ENCODE measurements at places on chromosomes 11 and 22. TPM values are rescaled to one million over a fixed set of nuclear protein-coding genes. Genes with fewer than 3 reads are reported as not detected.

The ACTN3 gene
- total RNA-seq = 0.13 TPM

The KCNK4 gene
- total RNA-seq = 1.1 TPM

The C11orf21 gene
- 0.31 TPM for total RNA-seq

The CTSW gene
- not detected for total RNA-seq

The ALG12 gene
- total RNA-seq = 23.4 TPM

The SMIM35 gene
- not detected for total RNA-seq

The GTSE1 gene
- 36.2 TPM for total RNA-seq

DNA sequence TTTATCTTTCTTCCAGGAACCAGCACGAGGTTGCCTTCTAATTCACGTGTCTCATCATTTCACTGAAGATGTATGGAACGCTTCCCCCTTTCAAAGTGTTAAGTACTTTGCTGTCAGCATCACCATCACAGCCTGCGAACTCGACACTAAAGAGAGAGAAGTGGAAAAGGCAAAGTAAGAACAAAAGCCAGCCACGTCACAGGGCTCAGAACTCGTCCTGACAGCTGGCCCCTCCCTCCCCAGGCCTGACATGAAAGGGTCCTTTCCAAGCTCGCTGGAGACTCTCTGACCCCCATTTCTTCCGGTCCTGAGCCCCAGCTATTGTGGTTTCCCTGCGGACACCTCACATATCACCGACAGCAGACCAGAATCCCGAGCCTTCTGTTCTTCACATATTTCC, 177.8 kb upstream of the NTM start:
- DNase-seq = no peak

DNA sequence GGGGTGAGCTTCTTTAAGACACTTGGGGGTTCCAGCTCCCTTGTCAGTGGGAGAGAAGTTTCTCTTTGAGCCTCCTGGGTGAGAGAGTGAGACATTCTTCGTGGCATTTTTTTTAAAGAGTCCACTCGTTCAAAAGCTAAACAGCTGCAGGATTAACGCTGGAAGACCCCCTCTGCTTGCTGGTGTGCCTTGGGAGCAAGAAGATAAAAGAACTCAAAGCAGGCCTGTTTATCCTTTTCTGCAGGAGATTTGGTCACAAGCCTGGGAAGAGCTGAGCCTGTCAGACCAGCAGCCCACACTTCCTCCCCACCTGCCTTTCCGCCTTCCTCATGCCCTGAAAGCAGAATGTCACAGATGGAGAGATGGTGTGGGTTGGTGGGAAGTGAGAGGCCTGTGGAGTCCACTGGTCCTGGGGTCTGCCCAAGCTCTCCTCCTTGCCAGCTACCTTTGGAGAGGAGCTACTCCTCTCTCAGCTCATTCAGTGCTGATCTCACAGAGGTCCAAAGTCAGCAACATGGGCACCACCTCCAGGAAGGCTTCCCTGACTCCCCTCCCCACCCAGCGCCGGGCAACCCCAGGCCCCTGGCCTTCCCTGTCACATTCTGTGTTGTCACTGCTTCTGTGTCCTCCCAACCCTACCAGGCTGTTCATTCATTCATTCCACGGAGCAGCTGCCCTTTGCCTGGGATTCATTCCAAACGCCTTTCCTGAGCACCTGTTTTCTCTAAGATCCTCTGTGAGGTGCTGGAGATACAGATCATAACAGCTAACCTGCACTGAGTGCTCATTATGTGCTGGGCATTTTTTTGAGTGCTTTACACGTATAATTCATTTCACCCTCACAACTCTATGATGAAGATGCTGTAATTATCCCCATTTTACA, 6.7 kb downstream of the GDPD5 start:
- DNase-seq = no peak

- no peak for DNase-seq
Measured at GRCh38 chr11:129978447-129978846, 24.2 kb downstream of the PRDM10 start.

DNA sequence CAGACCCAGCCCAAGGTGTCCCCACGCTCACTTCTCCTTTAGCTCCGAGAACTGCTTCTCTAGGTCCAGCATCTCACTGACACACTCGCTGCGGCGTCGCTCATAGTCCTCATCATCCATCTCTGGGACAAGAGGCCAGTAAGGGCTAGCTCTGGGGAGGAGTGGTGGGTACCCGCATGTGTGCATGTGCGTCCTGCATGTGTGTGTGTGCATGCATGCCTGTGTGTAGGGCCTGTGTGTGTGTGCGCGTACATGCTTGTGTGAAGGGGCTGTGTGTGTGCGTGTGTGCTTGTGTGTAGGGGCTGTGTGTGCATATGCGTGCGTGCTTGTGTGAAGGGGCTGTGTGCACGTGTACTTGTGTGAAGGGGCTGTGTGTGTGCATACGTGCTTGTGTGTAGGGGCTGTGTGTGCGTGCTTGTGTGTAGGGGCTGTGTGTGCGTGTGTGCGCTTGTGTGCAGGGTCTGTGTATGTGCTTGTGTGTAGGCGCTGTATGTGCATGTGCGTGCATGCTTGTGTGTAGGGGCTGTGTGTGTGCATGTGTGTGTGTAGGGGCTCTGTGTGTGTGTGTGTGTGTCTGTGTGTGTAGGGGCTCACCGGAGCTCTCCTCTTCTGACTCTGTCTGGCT, 3.3 kb downstream of the BRMS1 start:
- no peak for DNase-seq

DNA sequence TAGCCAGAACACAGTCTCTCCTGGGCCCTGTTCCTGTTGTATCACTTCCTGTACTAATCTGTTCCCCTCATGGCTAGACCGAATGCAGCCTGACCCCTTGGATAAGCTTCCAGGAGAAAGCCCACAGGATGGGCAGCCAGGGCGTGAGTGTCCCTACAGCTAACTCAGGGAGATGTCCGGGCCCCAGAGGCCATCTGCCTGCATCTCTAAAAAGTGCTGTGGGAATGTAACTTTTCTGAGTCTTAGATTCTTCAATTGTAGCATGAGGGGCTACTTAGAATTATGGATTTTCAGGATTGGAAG, 7.7 kb upstream of the MALAT1 start:
- DNase-seq = no peak

DNA sequence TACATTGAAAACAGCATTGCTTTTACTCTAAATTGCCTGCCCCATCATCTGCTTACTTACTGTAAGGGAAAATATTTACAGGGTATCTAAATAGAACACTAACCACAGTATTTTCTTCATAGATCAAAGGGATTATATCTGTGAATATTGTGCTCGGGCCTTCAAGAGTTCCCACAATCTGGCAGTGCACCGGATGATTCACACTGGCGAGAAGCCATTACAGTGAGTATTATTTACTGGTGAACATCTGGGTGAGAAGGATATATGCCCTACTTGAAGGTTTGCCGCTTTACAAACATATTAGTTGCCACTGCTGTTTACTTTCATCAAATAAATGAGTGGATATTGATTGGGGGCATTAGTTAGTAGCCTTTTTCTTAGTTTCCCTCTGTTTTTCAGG, 5.9 kb upstream of the CNTF start:
- DNase-seq = no peak

DNA sequence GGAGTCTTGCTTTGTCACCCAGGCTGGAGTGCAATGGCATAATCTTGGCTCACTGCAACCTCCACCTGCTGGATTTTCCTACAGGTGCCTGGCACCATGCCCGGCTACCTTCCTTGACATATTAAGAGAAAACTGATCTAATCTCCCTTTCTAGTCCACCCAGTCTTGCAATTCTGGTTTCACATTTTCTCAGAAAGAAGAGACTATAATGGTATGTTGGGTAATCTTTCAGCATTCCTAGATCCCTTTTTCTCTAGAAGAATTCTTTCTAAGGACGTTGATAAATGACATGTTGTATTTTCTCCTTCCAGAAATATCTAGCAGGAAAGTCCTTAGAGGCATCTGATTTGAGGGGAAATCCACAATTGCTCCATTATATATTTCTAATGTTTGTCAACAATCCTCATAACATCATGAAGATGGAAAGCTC, 10.4 kb upstream of the HSPA8 start:
- no peak for DNase-seq

- DNase-seq = no peak
Measured at GRCh38 chr22:49365910-49366309, 461.8 kb downstream of the BRD1 start.

GRCh38 chr11:1867381-1867780, 14.5 kb downstream of the LSP1 start:
- no peak for DNase-seq

DNA sequence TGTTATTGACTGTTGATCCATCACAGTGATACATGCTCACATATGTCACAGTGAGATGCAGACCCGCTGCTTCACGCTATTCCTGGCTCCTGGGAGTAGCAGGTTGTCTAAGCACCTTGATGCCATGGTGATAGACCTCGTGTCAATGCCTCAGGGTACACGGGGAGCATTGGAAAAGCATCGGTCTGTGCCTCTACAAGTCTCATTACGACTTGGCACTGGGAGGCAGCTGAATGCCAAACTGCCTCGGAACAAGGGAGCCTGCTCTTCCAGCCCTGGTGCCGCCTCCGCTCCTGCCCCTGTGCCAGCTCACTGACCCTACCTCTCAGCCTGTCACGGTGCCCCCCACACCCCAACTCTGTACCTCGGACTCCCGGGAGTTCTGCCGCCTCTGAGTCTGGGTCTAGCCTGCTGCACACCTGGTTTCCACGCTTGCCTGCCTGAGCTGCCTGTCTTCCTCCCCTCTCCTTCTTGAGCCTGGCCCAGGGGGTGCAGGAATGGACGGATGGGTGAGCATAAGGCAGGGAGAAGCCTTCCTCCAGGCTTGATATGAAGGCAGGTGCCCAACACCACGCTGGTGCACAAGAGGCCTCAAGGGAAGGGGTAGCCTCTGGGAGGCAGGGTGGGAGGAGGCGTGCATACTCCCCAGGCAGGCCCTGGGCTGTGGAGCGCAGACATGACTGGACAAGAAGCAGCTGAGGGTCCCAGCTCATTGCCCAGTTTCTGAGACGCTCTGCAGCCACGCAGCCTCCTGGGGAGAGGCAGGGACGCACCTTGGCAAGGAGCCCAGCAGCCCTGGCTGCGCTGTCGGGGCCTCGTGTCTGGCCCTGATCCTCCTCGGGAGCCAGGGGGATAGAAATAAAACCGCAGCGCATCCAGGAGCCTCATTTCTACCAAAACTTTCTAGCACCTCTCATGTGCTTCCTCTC, 1.8 kb upstream of the NFAM1 start:
- no peak for DNase-seq

- no peak for DNase-seq
Measured at GRCh38 chr11:80186692-80187091, 745.9 kb upstream of the TENM4 start.

GRCh38 chr11:82527081-82527584, 206.5 kb downstream of the FAM181B start:
- DNase-seq = no peak
